ENCODE measurements at places on chromosomes 4 and X.

DNA sequence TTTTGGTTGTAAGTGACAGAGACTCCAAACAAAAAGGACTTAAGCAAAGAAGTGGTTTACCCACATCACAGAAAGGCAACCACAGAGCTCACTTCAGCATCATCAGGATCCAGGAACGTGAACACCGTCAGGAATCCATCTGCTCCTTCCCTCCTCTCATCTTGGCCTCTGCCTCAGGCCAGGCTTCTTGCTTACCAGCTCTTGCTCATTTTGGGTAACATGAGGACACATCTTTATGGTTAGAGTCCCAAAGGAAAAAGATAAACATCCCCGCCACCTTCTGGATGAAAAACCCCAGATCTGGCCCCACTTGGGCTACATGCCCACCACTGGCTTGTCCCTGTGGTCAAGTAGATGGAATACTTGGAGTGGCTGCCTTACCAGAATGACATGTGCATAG is 176.8 kb upstream of the RPL34 start:
- no peak for DNase-seq

DNA sequence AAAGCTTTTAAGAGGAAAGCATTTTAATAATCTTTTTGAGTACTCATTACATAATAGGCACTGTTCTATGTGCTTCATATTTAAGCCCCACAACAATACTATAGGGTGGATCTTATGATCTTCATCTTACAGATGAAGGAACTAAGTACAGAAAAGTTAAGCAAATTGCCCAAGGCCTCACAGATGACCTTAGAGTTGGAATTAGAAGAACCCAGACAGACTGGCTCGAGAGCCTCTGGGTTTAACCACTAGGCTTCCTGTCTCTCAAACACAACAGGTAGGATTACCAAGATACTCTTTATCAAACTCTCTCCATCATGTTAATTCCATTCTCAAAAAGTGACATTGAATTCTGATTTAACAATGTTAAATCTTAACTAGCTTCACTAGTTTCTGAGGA is 23.8 kb downstream of the TRPC5 start:
- DNase-seq = no peak

DNA sequence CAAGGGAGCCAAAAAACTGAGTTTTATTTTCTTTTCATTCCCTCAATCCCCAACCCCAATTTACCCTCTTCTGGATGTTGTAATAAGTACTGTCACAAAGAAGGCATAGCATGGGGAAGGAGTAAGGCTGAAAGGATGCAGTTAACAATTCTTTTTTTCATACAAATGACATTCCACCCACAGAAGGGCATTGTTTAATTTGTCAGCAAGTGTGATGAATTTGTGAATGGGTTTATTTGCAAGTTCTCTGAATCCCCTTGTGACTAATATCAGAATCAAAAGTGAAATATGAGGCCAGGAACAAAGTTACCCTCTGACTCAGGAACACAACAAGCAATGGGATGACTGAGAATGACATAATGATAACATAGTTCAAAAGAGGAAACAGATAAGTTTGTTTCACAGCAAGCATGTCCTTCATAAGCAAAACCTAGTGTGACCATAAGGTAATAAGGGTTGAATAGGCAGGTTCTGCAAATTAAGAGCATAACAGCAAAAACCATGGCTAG is 2.1 kb downstream of the GEMIN8 start:
- DNase-seq = peak; percentile 87

DNA sequence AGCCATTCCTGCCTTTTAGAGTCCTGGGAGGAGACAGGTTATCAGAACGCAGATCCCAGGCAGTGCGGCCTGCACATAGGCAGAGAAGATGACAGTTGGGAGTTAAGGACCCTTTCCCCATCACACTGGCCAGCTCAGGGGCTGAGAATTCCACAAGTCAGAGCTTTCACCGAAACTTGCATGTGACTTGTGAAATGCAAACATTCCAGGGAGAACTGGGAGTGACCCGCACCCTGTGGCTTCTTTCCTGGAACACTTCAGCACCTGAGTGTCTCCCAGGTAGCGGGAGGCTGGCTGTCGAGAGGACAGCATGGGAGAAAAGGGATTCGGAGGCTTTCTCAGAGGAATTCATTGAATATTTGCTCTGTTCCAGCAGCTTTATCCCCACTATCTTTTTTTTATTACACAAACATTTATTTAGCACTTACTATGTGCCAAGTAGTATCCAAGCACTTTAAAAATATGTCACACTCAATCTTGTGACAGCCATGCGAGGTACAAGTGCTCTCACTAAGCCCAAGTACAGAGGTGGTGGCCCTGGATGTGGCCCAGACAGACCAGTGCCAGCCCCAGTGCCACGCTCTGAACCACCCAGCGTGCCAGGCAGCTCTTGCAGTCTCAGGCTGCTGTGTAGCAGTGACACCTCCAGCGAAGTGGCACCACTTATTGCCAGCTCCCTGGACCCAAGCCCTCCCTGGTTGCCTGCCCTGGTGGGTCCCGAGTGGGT is 100.5 kb downstream of the PHKA2 start:
- peak; percentile 47 for DNase-seq

DNA sequence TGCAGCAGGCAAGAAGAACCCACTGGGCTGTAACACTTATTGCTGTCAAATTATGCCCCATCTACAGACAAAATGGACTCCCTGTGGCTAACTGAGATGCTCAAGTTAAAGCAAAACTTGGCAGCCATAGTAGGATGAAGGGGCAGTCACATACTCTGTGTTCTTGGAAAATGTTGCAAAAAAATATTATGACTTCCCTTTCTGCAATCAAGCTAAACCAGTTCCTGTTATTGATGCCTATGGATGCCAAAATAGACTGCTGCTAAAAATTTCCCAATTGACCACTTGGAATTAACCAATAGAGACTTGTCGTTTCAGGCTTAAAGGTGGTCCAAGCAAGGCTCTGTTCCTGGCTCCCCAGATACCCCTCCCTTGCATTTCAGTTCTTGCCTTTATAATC is 49.5 kb downstream of the IQCM start:
- DNase-seq = peak; percentile 14

DNA sequence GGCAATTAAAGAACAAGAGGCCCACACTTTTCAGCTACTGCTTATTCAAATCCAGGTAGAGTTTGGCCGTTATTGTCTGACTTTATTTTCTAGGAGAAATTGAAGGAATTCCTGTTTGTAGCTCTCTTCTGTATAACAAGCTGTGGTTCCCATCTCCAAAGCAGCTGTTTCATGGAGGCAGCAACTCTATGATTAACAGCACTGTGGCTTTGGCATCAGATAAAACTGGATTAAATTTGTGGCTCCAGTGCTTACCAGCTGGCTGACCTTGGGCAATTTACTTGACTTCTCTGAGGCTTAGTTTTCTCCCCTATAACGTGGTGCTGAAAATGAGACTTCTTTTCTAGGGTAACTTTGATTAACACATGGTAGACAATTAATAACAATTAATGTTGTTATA is 28.1 kb downstream of the SLC30A9 start:
- no peak for DNase-seq

- DNase-seq = peak; percentile 81
Observed at GRCh38 chr4:170138580-170139194, 48.9 kb upstream of the AADAT start.

GRCh38 chrX:118062817-118063615 is 53.6 kb downstream of the KLHL13 start:
- no peak for DNase-seq

DNA sequence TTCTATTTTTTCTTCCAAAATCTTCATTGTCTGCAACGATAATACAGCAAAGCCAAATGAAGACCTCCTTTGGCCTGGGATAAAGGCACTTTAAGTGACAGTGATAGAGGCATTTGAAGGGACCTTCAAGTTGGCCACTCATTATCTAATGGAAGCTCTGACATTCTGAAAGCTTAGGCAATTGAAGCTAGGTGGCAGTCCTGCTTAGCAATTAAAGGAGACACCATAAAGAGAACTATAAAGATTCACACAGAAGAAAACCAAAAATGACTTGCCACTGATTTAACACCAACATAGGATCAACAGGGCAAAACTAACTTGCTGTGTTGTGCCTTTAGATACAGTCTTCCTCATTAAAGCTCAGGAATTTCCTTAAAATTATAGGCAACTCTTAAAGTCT is 103.3 kb upstream of the TSPAN7 start:
- peak; percentile 32 for DNase-seq

GRCh38 chr4:75995727-75996126 is 5.0 kb upstream of the SDAD1 start:
- DNase-seq = peak; percentile 70

GRCh38 chr4:187491286-187491685 is 504.3 kb upstream of the ZFP42 start:
- DNase-seq = peak; percentile 33

- DNase-seq = no peak
Observed at GRCh38 chr4:100609810-100610209, 92.0 kb upstream of the EMCN start.

GRCh38 chrX:11886745-11887144 is 128.7 kb downstream of the MSL3 start:
- DNase-seq = peak; percentile 78

- peak; percentile 53 for DNase-seq
Observed at GRCh38 chr4:16457944-16458343, 231.7 kb upstream of the TAPT1 start.

- DNase-seq = no peak
Observed at GRCh38 chrX:97806946-97807345, 923.2 kb downstream of the RPA4 start.

GRCh38 chr4:95018785-95019184 is 261.0 kb downstream of the BMPR1B start:
- no peak for DNase-seq

GRCh38 chrX:138849521-138849920 is 138.0 kb upstream of the FGF13 start:
- DNase-seq = no peak

DNA sequence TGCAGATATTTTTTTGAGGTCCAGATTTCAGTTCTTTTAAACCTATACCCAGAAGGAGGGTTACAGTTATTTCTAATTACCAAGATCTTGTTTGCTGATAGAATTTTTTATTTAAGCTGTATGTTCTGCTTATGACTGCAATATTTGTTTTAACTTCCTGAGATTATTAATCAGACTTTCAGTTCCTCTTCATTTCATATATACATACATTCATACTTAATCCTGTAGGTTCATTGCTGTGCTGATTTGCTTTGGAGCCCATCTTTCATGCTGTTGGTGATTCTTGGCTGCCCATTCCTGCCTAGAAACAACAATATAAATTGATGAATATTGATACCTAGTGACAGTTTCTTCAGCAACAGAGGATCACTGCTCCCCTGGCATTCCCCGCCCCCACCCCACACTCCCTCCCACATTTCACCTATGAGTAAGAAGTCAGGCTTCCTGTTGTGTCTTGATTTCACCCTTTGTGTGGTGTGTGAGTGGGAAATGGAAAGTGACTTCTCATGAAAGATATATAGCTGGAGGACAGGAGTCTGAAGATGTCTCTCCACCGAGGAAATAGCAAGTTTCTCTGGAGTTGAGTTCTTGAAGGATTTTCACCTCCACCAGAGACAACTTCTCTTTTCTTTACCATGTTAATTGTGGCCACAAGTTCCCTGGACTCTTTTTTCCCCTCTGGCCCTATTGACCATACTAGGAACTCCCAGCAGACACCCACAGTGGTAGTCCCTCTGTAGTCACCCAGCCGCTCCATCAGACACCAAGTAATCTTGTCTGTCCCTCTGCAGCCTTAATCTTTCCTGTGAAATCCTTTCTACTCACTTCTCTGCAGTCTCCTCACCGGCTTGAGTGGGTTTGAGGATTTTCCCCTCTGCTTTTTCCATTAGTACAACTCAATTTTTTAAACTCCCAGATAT is 118.4 kb downstream of the ASB9 start:
- peak; percentile 24 for DNase-seq

DNA sequence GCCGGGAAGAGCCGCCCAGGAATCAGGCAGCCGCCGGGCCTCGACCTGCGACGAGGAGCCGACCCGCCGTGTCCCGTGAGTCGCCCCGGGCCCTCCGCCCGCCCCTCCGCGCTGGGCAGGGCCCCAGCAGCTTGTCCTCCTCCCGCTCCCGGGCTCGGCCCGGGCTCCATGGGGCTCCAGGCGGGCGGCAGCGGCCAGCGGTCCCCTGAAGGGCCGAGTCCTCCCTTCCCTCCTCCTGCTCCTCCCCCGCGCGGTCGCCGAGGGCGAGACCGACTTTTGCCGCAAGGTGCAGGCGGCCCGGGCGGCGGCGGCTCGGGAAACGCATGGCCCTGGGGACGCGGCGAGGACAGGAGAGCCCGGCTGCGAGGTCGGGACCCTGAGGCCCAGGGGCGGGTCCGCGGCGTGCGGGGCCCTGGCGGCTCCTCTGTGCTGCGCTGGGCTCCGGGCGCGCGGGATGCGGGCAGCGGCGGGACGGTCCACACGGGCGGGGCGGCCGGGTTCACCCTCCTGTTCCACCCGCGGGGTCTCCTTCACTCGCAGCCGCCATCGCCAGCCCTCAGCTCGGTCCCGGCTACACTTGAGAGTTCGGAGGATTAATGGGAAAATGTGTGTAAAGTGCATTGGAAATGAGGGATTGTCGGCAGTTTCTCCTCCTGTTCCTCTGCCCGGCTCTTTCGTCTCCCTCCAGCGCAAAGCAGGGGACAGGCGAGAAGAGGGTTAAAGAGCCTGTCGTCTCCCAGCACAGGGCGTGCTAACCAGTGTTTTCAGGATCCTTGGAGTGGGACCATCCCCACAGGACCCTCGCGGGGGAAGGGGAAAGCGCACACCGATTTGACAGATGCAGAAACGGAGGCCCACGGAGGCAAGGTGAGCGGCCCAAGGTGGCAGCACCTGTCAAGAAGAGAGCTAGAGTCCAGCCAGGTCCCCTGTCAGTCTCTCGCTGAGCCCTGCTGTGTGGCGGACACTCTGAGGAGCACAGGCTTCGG is 16.6 kb upstream of the ZNF718 start:
- no peak for DNase-seq

DNA sequence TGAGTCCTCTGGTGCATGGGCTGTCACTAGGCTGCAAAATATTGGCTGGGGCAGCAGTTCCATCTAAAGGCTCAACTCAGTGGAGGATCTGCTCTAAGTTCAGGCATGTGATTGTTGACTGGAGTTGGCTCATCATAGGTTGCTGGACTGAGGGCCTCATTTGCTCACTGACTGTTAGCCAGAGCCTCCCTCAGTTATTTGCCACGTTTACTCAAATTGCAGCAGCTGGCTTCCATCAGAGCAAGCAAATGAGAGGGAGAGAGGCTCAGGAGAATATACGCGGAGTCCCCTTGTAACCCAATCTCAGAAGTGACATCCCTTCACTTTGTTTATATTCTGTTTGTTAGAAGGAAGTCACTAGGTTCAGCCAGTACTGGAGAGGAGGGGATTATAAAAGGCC is 54.1 kb downstream of the BMP3 start:
- DNase-seq = no peak

- peak; percentile 86 for DNase-seq
Observed at GRCh38 chr4:86338989-86339388, 20.9 kb downstream of the MAPK10 start.

All from epithelial cell of esophagus (primary cell).